Activated T-helper 17 cell treated with anti-CD3 and anti-CD28 coated beads, Interleukin-2, amount 50 U/mL, for 72 hours (primary cell): ENCODE measurements at places on chromosomes 5 and 9.

GRCh38 chr5:2094616-2094995 is 211.9 kb upstream of the IRX4 start:
- no peak for ATAC-seq

DNA sequence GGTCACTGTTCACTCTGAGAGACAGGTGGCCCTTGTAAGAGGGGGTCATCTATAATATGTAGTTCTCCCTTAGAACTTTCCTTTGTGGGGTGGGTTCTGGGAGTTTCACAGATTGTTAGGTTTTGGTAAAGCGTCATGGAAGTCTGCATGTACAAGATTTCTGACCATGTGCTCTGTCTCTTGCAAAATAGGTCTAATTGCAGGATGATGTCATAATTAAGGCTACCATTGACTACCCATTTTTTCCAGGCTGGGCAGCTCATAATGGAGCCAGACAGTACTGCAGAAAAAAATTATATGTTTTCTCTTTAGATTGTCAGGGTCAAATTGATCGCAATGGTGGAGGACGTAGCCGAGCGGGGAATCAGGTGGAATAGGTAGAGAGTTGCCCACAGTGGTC is 3.7 kb upstream of the GM2A start:
- ATAC-seq = no peak

GRCh38 chr5:116595498-116595897 is 20.9 kb upstream of the SEMA6A start:
- ATAC-seq = no peak

GRCh38 chr5:113153512-113154097 is 177.0 kb downstream of the DCP2 start:
- no peak for ATAC-seq

GRCh38 chr5:73354406-73354805 is 94.2 kb downstream of the FOXD1 start:
- no peak for ATAC-seq

DNA sequence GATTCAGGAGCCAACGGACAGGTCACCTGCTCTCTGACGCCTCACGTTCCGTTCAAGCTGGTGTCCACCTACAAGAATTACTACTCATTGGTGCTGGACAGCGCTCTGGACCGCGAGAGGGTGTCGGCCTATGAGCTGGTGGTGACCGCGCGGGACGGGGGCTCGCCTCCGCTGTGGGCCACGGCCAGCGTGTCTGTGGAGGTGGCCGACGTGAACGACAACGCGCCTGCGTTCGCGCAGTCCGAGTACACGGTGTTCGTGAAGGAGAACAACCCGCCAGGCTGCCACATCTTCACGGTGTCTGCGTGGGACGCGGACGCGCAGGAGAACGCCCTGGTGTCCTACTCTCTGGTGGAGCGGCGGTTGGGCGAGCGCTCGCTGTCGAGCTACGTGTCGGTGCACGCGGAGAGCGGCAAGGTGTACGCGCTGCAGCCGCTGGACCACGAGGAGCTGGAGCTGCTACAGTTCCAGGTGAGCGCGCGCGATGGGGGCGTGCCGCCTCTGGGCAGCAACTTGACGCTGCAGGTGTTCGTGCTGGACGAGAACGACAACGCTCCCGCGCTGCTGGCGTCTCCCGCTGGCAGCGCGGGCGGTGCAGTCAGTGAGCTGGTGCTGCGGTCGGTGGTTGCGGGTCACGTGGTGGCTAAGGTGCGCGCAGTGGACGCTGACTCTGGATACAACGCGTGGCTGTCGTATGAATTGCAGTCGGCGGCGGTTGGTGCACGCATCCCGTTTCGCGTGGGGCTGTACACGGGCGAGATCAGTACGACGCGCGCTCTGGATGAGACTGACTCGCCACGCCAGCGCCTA is 1.7 kb downstream of the PCDHA10 start:
- ATAC-seq = no peak

DNA sequence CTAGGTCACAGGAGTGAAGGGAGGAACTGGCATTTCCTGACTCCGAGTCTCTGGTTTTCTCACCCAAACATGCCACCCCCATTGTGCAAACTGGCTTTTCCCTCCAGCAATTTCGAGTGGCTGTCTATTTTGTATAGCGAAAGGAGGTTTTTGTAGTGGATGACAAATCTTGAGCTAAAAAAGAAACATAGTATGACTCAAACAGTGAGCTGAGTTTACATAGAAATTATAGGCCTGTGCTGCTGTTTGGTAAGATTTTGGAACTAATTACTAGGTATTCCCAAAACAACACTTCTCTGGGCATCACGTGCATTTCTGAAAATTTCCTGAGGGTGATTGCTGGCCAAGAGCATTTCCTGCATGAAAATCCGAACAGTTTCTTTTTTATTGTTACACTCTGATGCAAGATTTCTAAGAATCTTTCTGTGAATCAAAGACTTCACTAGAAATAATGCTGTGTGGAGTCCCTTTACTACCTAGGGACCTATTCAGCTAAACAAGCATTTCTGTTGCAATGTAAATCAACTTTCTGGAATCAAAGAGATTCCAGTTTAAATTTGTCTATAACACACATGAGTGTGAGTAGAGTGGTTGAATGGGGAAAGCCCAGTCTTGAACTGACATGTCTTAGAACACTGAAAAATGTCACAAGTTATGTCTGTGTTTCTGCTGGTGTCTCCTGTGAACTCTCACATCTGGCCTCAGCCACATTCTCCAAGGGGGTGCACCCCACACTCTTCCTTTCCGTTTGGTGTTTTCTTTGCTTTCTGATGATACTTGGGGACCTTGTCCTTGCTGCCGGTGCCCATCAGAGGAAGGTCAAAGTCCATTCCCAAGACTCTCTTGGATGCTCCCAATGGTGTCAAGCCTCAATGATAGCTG is 33.3 kb upstream of the DAPK1 start:
- peak; percentile 84 for ATAC-seq

GRCh38 chr5:36739751-36740221 is 133.4 kb downstream of the SLC1A3 start:
- ATAC-seq = peak; percentile 52
